ENCODE measurements at places on chromosomes 16 and 17.

- DNase-seq = no peak
Measured at GRCh38 chr16:86129541-86129940, 230.6 kb downstream of the IRF8 start.

DNA sequence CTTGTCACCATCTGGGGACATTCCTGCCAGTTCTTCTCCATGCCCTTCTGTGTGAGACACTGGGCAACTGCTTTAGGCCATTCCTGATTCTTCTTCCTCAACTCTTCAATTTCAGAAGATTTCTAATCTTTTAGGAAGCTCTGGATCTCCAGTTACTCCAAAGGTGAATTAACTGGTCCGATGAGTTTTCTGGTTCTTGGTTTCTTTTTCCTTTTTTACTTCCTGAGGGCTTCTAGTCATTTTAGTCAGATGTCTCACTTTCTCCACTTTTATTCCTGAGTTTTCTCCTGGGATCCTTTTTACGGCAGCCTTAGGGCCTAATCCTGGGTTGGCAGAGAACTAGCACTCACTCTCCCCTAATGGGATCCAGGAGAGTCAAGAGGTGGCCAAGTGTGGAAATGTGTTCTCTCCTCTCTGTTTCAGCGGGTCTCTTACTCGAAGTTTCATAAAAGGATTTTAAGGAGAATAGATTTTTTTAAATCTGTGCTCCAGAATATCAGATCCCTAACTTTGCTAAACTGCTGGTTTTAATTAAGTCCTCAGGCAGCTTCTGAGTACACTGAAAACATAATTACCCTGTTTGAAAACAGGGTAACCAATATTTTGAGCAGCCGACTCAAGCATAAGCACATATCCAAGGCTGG, 107.6 kb downstream of the RMI2 start:
- DNase-seq = no peak

- DNase-seq = no peak
Measured at GRCh38 chr16:67656344-67657016, 3.6 kb downstream of the ACD start.

DNA sequence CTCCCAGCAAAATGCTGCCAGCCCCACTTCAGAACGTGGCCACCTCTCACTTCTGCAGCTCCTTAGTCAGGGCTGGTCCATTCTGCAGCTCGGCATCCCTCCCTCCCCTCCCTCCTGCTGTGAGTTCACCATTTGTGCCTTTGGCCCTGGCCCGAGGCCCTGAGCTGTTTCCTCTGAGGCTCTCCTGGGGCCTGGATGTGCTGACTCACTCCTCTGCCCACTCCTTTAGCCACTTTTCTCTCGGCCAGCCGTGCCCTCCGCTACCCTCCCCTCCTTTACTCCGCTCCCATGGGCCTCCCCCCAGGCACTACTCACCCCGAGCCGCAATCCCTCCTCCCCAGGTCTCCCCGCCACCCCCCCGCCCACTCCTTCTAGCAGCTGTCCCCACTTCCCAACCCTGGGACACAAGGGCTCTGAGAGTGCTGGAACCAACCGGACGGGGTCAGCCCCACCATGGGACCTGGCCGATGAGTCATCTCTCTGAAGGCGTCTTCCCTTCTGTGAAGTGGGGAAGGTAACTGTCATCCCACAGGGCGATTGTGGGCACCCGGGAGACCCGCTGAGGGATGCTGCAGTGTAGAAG, 11.5 kb downstream of the KCNG4 start:
- DNase-seq = peak; percentile 42

DNA sequence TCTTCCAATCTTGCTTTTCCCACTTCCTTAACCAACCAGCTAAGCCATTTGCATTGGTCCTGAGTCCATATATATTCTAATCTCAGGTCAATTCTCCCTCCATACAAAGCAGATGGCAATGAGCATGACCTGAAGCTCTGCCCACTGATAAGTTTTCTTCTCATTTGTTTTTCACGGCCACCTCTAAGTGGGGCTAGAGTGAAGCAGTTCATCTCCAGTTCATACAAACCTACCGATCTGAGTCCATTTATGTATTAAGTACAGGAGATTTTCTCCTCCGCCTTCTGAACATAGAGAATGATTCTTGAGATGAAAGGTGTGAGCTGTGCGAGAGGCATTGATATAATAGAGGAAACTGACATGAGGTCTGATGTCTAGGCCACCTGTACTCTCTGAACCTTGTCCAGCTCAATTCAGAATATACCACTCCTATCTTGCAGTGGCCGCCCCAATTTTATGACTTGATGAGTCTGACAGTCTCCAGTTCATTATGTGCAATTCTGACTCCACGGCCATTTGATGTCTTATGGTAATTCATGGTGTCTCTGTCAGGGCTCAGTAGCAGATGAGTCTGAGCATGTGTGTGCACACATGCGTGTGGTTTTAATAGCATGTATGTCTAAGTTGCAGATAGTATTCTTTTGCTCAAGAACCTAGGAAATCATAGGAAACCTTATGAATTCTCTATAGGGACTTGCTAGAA, 329.8 kb downstream of the PMP22 start:
- no peak for DNase-seq

- no peak for DNase-seq
Measured at GRCh38 chr16:58464916-58465731, 34.8 kb upstream of the NDRG4 start.

GRCh38 chr17:81652906-81653771, 3.2 kb downstream of the PDE6G start:
- DNase-seq = peak; percentile 80

DNA sequence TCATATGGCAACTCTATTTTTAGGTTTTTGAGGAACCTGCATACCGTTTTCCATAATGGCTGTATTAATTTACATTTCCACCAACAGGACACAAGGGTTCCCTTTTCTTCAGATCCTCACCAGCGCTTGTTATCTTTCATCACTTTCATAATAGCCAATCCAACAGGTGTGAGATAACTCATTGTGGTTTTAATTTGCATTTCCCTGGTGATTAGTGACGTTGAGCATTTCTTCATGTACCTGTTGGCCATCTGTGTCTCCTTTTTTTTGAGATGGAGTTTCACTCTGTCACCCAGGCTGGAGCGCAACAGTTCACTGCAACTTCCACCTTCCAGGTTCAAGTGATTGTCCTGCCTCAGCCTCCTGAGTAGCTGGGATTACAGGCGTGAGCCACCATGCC, 36.2 kb upstream of the ABCC3 start:
- no peak for DNase-seq

GRCh38 chr16:14017886-14018285, 53.2 kb upstream of the MRTFB start:
- DNase-seq = no peak

DNA sequence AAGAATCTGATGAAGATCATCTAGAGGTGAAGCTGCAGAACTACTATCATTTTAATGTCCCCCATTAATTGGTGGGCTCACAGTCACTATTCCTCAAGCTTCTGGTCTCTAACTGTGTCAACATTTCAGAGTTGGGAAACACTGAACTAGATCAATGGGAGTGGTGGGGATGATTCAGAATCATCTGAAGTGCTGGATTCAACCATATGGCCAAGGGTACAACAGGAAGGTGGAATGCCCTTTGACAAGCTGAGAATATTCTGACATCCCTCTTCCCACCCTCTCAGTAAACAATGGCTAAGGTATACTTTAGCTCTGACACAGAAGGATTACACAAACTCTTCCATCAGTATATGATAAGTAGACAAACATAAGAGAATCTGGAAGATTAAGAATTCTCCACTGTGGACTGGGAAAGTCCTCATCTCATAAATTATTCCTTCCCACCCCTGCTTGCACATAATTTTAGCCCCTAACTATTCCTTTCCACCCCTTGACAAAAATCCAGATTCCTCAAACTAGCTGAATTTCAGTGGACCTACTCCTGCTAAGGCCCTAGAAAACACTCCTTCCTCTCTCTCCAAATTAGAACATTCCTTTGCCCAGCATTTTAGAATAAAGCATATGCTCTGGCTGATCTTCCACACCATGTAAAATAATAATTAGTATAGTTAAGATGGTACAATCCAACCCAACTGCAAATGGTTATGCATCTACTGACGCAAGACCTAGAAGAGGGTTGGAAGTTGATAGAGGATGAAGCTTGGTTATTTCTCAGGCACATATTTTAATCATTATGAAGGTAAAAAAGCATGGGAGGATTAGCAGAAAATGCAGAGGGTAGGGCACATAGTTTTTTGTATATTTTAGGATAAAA, 16.3 kb upstream of the RFFL start:
- DNase-seq = no peak

DNA sequence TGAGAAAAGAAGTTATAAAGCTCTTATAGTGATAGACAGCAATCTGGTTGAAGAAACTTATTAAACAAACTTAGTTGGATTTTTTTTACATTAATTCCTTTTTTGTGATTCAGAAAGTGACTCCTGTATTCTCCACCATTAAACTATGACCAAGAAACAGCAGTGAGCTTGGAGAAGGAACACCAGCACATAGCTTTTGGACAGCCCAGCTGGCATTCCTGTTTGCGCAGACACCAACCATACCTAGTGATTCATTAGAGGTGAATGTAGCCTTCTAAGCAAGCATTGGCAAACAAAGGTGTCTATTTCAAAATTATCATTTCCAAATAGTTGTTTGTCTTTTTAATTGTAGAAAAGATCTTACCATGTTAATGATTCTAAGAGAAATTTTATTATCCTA, 94.4 kb downstream of the STXBP4 start:
- DNase-seq = no peak

DNA sequence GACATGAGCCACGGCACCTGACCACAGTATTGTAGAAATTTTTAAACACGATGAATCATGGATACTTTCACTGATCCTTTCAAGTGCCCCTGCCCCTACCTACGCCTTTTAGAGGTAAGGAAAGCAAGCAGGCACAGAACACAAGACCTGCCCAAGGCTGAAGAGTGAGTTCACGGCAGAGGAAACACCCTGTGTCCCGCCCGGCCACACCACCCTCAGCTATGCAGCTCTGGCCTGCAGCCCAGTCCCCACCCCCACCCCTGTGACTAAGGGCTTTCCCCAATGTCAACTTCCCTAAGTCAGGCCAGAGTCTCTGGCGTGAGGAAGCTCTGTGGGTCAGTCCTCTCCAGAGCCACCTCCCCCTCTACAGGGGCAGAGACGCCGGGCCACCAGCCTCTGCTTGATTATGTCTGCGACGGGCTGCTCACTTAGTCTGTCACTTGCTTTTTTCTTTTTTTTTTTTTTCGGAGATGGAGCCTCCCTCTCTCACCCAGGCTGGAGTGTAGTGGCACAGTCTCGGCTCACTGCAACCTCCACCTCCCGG, 8.4 kb downstream of the SLC16A5 start:
- peak; percentile 97 for DNase-seq

GRCh38 chr16:89244754-89245153, 27.3 kb downstream of the ZNF778 start:
- DNase-seq = no peak

- peak; percentile 94 for DNase-seq
Measured at GRCh38 chr17:33874617-33875060, 380.4 kb upstream of the CCL2 start.

GRCh38 chr17:56793957-56794356, 39.8 kb downstream of the C17orf67 start:
- DNase-seq = no peak

DNA sequence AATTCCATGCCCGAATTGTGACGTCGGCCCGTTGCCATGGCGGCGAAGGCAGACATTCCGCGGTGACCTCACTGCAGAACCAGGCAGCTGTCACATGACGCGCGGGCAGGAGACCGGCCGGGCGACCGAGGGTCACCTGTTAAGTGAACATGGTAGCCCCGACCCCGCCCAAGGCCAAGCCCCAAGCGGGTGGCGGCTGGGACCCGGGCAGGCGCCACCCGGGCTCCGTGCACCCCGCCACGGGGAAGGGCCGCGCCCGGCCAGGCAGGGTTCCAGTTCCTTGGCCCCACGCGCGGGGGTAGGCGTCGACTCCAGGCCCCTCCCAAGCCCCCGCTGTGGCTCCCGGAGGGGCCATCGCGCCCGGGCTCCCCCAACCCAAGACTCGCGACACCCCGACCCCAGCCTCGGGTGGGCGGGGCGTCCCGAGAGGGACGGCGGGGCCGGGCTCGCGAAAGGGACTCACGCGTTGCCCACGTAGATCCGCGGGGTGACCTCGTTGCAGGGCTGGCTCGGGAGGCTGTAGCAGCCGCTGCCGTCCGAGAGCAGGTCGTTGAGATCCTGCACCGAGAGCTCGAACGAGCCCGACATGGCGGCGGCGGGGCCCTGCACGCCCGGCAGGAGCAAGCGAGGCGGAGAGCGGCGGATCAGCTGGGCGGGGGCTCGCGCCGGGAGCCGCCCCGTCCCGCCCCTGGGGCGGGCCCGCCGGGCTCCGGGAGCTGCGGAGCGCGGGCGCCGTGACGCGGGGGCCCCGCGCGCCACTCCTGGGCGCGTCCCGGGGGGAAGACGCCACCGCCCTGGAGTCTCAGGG, at the start of gene DUSP3:
TSS of gene DUSP3 (minus strand) at position 641 of the 808 bp plus-strand sequence. CDS start at position 588, 53 bp downstream.
- DNase-seq = peak; percentile 86

- DNase-seq = peak; percentile 12
Measured at GRCh38 chr17:4073983-4074830, 68.6 kb downstream of the ZZEF1 start.

- DNase-seq = no peak
Measured at GRCh38 chr16:86100205-86101136, 201.5 kb downstream of the IRF8 start.

- DNase-seq = no peak
Measured at GRCh38 chr16:31430380-31431052, 2.4 kb upstream of the COX6A2 start.

GRCh38 chr17:51144266-51145022, 8.9 kb upstream of the NME1 start:
- DNase-seq = no peak

DNA sequence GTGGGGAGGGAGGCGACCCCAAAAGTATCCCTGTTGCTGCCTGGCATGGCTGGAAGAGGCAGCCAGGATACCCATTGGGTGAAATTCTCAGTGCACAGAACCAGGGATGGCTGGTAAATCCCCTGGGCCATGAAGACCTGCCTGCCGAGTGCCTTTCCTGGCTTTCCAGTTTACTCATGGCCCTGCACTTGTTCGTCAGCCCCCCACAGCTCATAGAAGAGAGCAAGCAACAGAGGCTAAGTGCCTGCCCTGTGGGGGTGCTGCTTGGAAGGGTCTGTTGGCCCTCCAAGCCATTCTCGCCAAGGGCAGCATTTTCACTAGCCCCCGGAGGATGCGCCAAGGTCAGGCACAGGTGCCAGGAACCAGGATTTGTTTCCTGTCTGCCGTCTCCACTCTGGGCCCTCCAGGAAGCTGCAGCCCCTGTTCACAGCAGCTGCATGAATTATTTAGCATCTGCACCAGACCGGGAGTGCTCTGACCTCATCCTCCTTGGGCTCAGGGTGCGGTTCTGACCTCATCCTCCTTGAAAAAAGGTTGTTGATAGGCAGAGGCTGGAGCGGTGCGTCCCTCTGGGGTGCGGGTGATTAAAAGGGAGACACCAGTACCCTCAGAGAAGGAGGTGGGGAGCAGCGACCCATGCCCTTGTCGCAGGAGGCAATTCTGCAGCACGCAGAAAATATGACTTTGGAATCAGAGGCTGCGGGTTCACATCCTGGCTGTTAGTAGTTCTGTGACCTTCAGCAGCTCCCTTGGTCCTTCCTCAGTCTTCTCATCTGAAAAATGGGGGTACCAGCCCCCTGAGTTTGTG, 14.2 kb upstream of the CD300A start:
- DNase-seq = no peak

DNA sequence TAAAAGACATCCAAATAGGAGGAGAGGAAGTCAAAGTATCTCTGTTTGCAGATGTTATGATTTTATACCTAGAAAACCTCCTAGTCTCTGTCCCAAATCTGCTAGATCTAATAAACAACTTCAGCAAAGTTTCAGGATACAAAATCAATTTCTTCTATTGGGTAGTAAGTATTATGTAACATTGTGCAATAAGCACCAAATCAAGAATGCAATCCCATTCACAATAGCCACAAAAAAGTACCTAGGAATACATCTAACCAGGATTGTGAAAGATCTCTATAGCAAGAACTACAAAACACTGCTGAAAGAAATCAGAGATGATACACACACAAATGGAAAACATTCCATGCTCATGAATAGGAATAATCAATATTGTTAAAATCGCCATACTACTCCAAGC, 13.0 kb downstream of the NLRP1 start:
- DNase-seq = no peak

Measured in hematopoietic multipotent progenitor cell treated with erythropoietin and hydrocortisone succinate and interleukin-3 and kit ligand, for 4 days (in vitro differentiated cells).